Progenitor cell of endocrine pancreas (in vitro differentiated cells): ENCODE measurements at places on chromosomes 12 and 14. TPM values are rescaled to one million over a fixed set of nuclear protein-coding genes. Genes with fewer than 3 reads are reported as not detected.
A peak's percentile ranks its signal among the peaks of the same experiment; 100 is the strongest.

Gene GLS2
- total RNA-seq, result 3.1 and 3.8 TPM in 2 replicates

- no peak overlapping the region for H3K27ac ChIP-seq
- peaks cover 20% of the 10 kb centered on the region for H3K4me1 ChIP-seq
- no peaks in the 10 kb centered on the region for H3K27me3 ChIP-seq
These were observed 27.6 kb downstream of the BICD1 start for GRCh38 chr12:32134101-32134888.

Gene RNASE7
- not detected in 2 replicates for total RNA-seq

Gene PCED1B
- total RNA-seq, result 0.91 and 1.1 TPM in 2 replicates

Gene PDZRN4
- total RNA-seq, result 0.11 and 0.12 TPM in 2 replicates

GRCh38 chr14:58637391-58638230, at the start of gene DACT1:
Gene DACT1 (plus strand): TSS chr14:58637962. CDS start chr14:58638203, 241 bp downstream.
- H3K4me3 ChIP-seq, result peak within 1 kb of the TSS; percentile 95
- peaks cover 37% of the 10 kb centered on the region for H3K4me1 ChIP-seq
- H3K27me3 ChIP-seq, result peaks cover 24% of the 10 kb centered on the region
- DNase-seq, result peak; percentile 63

DNA sequence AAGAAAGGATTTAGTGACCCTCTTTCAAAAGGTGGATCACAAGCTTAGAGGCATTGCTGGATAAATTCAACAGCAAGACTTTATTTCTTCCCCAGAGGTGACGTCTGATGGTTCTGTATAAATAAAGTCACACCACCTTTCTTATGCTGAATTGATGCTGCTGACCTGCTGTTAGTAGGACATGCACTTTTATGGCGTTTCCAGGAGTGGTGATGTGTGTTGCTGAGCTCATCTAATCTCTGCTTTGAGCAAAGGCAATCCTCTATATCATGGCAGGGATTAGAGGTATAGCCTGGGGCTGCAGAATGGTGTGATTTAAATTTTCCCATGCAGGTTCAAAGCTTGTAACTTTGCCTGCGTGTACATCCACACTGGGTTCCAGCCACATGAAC, 94.9 kb downstream of the ETV6 start:
- H3K4me3 ChIP-seq, result no peak overlapping the region
- no peak for DNase-seq
- no peaks in the 10 kb centered on the region for H3K27me3 ChIP-seq
- H3K4me1 ChIP-seq, result peaks cover 13% of the 10 kb centered on the region
- no peak overlapping the region for H3K27ac ChIP-seq

DNA sequence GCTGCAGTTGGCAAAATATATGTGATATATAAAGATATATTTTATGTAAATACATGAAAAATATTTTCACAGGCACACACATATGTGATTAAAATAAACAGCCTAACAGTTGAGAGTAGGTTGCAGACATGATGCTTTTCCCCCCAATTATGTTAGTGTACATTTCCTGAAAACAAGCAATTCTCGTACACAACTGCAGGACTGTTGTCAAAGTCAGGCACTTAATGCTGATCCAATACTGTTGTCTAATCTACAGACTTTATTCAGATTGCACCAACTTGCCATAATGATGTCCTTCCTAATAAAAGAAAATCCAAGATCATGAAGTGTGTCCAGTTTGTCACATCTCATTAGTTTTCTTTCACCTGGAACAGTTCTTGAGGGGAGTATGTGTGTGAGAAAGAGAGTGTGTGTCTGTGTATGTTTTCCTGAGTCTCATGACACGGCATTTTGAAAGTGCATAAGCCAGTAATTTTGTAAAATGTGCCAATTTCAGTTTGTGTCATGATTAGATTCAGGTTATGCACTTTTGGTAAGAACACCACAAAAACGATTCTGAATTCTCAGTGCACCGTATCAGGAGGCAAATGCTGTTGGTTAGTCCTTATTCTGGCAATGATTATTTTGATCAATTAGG, 16.5 kb upstream of the SEL1L start:
- no peaks in the 10 kb centered on the region for H3K27me3 ChIP-seq
- H3K27ac ChIP-seq, result no peak overlapping the region
- no peak overlapping the region for H3K4me3 ChIP-seq
- no peaks in the 10 kb centered on the region for H3K4me1 ChIP-seq
- no peak for DNase-seq
- no peaks in the 10 kb centered on the region for H3K36me3 ChIP-seq

GRCh38 chr12:590206-590750, 73.0 kb downstream of the NINJ2 start:
- H3K27me3 ChIP-seq, result peaks cover 22% of the 10 kb centered on the region
- peaks cover 22% of the 10 kb centered on the region for H3K4me1 ChIP-seq
- DNase-seq, result no peak

DNA sequence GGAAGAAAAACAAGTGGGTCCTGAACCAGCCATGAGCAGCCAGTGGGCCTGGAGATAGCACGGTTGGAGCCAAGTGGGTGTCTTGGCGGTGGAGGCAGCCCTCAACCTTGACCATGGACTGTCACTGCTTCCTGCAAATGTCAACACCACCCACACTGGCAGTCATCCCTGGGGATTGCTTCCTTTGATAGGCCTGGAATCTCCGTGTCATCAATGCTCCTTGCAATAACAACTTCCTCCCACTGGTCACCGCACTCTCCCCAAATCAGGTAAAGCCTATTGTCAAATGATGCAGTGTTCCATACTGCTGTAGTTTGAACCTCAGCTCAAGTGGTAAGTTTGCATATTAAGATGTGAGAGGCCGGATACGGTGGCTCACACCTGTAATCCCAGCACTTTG, 129.1 kb downstream of the NTF3 start:
- no peak for DNase-seq
- no peak overlapping the region for H3K4me3 ChIP-seq
- peaks cover 16% of the 10 kb centered on the region for H3K27me3 ChIP-seq
- no peaks in the 10 kb centered on the region for H3K4me1 ChIP-seq

Gene FOXN4
- 0.33 and 0.34 TPM in 2 replicates for total RNA-seq

Gene TBC1D30
- 3.0 and 3.4 TPM in 2 replicates for total RNA-seq

DNA sequence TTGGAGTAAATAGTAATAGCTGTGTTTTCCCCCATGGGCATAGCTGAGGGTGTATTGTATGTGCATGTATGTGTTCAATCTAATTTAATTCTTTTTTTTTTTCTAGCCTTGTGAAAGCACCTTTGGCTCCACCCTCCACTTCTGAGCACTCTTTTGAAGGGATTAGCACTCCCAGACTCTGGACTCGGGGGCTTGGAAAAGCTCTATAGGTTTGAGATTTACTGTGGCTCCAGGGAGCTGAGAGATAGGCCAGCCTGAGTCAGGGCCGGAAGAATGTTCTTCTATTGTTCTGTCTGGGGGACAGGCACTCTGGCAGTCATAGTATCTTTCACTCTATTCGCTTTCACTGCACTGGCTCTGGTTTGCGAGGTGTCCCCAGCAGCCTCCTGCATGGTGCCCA, 540.0 kb upstream of the TBX3 start:
- H3K27me3 ChIP-seq, result no peaks in the 10 kb centered on the region
- no peak overlapping the region for H3K27ac ChIP-seq
- peaks cover 22% of the 10 kb centered on the region for H3K4me1 ChIP-seq

Gene ANO4
- total RNA-seq, result 0.38 and 0.95 TPM in 2 replicates

- no peak overlapping the region for H3K27ac ChIP-seq
- no peaks in the 10 kb centered on the region for H3K27me3 ChIP-seq
- H3K4me1 ChIP-seq, result no peaks in the 10 kb centered on the region
- no peak for DNase-seq
These were observed 54.5 kb upstream of the HECTD1 start for GRCh38 chr14:31261859-31262731.

DNA sequence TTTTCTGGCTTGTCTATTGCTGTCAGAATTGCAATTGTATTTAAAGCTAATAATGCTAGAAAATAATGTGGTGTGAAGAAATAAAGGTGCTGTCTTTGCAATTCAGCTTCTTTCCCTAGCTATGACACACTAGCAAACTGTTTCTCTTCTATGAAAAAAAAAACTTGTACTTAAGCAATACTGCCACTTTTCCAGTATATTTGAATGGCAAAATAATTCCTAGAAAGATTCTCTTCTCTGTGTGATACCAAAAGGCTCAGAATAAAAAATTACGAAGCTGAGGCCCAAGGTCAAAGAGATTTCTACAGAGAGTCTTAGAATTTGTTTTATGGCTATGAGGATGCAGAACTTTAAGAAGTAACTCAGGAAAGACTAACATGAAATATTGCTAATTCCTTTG, 235.5 kb downstream of the ADAMTS20 start:
- no peak overlapping the region for H3K4me3 ChIP-seq
- H3K27me3 ChIP-seq, result no peaks in the 10 kb centered on the region
- DNase-seq, result no peak
- no peaks in the 10 kb centered on the region for H3K4me1 ChIP-seq
- H3K27ac ChIP-seq, result no peak overlapping the region

Gene KRT78
- total RNA-seq, result not detected in 2 replicates

DNA sequence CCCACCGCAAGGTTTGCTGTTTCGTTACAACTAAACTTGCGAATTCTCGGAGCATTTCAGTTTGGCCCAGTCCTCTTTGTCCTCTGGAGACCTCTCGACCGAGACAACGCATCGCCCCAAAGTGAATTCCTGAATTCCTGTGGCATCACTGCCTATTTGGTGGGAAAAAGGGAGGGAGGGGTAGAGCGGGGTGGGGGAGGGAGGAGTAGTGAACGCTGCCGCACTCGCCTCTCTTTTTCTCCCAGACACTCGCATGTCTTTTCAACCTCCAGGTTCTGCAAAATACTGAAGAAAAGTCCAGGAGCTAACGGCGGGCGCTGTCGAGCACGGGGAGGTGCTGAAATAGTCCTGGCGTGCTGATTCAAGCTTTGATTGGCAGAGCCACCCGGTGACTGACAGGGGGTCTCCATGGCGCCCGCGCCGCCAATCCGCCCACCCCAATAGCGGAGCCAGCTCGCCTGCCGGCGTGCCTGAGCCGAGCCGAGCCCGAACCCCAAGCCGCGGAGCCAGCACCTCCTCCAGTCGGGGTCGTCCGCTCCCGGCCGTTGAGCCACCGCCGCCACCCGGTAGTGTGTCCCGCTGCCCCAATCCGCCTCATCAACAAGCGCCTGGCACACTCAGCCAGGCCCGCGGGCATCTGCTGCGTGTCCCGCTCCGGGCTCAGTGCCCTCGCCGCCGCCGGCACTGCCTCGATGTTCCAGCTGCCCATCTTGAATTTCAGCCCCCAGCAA, at the start of gene SIX6:
SIX6 (plus strand) TSS at position 440 of the 731 bp plus-strand sequence; CDS start at position 693, 253 bp downstream.
- no peaks in the 10 kb centered on the region for H3K4me1 ChIP-seq
- H3K4me3 ChIP-seq, result no peak within 1 kb of the TSS
- H3K27ac ChIP-seq, result peak within 1 kb of the TSS; percentile 52
- H3K36me3 ChIP-seq, result no peaks in the 10 kb centered on the region
- peaks cover 98% of the 10 kb centered on the region for H3K27me3 ChIP-seq
- DNase-seq, result peak; percentile 45

Gene MYBPC1
- total RNA-seq, result 0.16 TPM in 1 of 2 replicates, not detected in the other

- no peak overlapping the region for H3K4me3 ChIP-seq
- no peaks in the 10 kb centered on the region for H3K4me1 ChIP-seq
- no peaks in the 10 kb centered on the region for H3K27me3 ChIP-seq
- no peak for DNase-seq
- H3K36me3 ChIP-seq, result no peaks in the 10 kb centered on the region
These were observed 605.5 kb upstream of the USP15 start for GRCh38 chr12:61654698-61655097.

Gene SLCO1A2
- total RNA-seq, result 14.1 and 14.7 TPM in 2 replicates

DNA sequence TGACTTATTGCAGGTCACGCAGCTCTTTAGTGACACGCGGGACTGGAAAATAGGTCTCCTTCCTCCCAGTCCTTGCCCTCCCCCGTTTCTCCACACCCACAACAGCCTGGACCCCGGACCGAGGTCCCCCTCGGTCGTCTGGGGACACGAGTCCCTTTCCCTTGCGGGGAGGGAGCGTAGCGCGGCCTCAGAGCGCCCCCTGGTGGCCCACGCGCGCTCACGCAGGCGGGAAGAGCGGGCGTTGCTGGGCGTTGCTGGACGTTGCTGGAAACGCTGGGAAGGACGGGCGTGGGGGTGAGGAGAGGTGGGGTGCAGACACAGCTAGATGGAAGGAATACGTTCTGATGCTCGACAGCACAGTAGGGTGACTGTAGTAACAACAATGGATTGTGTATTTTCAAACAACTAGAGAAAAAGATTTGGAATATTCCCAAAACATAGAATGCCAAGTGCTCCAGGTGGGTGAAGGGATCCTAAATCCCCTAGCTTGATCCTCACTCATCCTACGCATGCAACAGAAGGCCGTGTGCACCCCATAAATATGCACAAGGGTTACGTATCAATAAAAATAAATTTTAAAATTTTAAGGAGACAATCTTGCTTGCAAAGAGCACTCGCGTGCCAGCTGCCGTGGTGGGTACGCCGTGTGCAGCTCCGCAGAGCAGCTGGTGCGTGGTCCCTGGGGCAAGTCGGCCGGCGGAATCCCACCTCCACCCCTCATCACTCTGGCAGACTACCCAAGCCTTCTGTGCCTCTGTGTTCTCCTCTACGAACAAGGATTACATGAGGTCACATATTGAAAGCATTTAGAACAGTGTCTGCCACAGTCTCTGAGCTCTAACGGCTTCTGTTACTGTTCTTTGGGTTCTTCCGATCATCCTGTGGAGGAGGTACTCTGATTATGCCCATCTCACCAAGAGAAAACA, 87.4 kb downstream of the B4GALNT3 start:
- H3K27me3 ChIP-seq, result no peaks in the 10 kb centered on the region
- H3K27ac ChIP-seq, result no peak overlapping the region
- peaks cover 4% of the 10 kb centered on the region for H3K36me3 ChIP-seq
- peak; percentile 87 for DNase-seq

DNA sequence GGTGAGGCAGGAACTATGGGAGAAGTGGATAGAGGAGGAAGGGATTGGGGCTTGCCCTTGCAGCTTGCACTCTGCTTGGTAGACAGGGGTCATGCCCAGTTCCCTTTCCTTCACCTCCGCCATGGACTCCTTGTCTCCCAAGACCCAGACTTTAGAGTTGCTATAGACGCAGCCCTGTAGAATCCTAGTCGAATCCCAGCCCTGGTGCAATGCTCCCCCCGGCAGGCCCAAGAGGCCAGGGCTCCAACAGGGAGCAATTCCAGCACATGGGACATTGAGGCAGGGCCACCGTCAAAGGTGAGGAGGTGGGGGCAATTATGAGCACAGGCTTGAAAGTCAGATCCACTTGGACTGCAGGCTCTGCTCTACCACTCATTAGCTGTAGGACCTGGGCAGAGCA, 29.5 kb upstream of the BCDIN3D start:
- H3K27me3 ChIP-seq, result peaks cover 4% of the 10 kb centered on the region
- peaks cover 11% of the 10 kb centered on the region for H3K4me1 ChIP-seq
- DNase-seq, result no peak
- no peak overlapping the region for H3K27ac ChIP-seq

GRCh38 chr14:83867566-83868225, 1662.2 kb upstream of the FLRT2 start:
- no peaks in the 10 kb centered on the region for H3K36me3 ChIP-seq
- no peak overlapping the region for H3K27ac ChIP-seq
- H3K4me3 ChIP-seq, result no peak overlapping the region
- no peak for DNase-seq
- H3K4me1 ChIP-seq, result peaks cover 9% of the 10 kb centered on the region
